Left renal cortex interstitium (tissue), 4 donors: ENCODE measurements at places on chromosomes 13 and 19. TPM values are rescaled to one million over a fixed set of nuclear protein-coding genes. Genes with fewer than 3 reads are reported as not detected.

DNA sequence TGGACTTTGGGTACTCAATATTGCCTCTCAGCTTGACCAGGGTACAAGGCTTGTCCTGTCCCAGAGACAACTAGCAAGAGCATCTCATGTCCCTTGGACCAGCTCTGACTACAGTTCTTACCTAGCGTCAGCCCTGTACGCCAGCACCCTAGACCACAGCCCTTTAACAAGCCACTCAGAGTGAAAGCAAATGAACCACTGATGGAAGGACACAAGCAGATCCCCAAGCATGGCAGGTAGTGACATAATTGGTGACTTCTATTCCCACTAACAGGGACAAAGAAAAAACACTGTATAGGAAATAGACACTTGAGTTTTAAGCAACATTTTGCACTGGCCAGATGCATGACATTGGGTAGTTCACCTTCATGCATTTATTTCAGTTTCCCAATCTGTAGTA, 8.8 kb upstream of the LRCH1 start:
- no peak for DNase-seq

- no peak for DNase-seq
Measured at GRCh38 chr13:36414461-36414860, 17.8 kb upstream of the CCNA1 start.

- DNase-seq: no peak
Measured at GRCh38 chr13:48748681-48749080, 95.0 kb downstream of the CYSLTR2 start.

The SGCG gene
- 3.6 TPM for polyA plus RNA-seq

GRCh38 chr19:49808711-49809159, 4.4 kb downstream of the FUZ start:
- no peak for DNase-seq

GRCh38 chr13:92656103-92656502, 570.5 kb upstream of the GPC6 start:
- DNase-seq: no peak

DNA sequence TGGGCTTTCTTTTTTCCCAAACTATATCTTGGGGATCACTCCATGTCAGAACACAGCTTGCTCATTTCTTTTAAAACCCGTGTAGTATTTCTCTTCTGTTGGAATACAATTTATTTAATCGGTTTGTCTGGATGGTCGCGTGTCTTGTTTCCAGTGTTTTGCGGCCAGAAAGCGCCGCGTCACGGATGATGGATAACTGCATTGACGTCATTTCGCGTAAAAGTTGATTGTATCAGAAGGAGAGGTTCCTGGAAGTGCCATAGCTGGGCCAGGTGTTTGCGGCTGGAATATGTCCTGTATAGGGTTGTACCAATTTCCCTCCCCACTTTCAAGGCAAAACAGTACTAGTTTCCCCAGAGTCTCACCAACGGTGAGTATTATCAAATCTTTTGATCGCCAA, 9.7 kb downstream of the ACTL9 start:
- DNase-seq: no peak

The FGF22 gene
- polyA plus RNA-seq: 0.88 TPM

DNA sequence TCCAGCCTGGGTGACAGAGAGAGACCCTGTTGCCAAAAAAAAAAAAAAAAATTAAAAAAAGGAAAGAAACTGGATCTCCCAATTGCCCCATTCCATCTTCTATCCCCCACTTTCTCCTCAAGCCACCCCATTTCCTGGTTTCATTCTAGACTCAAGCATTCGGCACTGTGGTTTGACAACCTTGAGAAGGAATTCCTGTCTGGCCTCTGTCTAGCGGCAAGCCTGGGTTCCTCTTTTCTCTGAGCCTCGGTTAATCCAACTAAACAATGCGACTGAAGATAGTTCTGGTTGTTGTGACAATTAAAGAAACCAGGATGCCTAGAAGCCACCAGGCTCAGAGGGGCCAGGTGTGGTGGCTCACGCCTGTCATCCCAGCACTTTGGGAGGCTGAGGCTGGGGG, 3.3 kb upstream of the C3 start:
- DNase-seq: no peak

The CAPN12 gene
- polyA plus RNA-seq: 10.0 TPM

- DNase-seq: no peak
Measured at GRCh38 chr13:23674795-23675640, 104.8 kb downstream of the TNFRSF19 start.

The IQCN gene
- 13.6 TPM for polyA plus RNA-seq

DNA sequence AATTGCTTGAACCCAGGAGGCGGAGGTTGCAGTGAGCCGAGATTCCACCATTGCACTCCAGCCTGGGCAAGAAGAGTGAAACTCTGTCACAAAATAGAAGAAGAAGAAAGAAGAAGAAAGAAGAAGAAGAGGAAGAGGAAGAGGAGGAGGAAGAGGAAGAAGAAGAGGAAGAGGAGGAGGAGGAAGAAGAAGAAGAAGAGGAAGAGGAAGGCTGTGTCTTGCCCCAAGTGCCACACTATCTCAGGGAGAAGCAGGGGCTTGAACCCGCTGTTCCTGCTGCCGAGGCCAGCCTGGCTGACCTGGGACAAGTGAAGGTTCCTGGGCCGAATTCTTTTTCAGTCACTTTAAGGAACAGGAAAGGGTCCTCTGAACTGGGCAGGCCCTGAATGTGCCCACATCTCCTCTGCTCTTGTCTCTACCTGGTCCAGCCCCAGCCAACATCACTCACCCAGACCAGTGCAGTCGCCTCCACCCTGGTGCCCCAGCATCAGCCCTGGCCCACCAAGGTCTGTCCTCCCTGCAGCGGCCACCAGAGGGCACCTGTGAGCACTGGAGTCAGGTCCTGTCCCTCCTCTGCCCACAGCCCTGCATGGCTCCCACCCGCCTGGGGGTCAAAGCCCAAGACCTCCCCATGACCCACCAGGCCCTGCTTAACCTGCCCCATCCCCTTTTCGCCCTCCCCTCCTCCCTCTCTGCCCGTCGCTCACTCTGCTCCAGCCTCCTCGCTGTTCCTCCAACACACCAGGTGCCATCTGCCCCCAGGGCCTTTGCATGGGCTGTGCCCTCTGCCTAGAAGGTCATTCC, 20.0 kb downstream of the TICAM1 start:
- no peak for DNase-seq

DNA sequence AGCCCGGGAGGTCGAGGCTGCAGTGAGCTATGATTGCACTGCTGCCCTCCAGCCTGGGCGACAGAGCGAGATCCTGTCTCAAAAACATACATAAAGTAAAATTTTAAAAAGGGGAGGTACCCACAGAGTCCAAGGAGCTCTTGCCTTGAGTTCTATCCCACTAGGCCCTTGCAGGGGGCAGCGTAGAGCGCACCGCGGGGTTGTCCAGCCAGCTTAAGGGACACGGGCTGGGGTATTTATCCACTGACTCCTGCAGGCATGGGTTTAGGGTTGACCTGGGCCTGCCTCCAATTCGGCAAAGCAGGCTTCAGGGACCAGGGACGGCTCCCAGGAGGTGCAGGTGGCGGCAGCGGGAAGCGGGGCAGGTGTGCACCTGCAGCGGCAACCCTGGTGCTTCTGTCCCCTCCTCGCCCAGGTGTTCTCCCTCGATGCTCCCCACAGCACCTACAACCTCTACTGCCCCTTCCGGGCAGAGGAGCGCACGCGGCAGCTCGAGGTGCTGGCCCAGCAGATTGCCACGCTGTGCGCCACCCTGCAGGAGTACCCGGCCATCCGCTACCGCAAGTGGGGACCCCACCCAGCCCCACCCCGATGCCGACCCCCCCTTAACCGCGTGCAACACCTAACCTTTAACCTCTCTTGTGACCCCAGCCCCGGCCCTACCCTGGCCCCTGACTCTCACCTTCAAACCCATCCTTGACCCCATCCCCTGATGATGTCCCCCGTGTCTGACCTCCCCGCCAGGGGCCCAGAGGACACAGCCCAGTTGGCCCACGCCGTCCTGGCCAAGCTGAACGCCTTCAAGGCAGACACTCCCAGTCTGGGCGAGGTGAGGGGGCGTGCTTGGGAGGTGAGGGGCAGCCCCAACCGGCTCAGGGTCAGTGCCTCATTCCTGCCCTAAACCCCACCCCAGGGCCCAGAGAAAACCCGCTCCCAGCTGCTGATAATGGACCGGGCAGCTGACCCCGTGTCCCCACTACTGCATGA, 4.7 kb downstream of the STXBP2 start:
- no peak for DNase-seq

The ZNF541 gene
- 0.25 TPM for polyA plus RNA-seq

DNA sequence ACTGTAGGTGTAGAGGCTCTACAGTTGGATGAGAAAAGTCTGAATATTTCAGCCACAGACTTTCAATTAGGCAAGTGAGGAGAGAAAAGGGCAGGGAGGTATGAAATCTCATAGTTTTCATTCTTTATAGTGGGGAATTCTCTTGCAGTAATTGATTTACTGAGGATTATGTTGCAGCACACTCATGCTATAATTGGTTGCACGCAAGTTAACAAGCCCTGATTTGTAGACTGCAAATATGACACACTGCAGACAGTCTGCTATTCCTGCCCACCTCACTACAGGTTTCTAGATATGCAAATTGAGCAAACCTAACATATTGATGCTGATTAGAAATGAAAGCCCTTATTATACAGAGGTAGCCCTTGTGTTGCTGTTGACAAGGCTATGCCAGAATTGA, 139.4 kb downstream of the LHFPL6 start:
- DNase-seq: no peak

GRCh38 chr19:28292822-28293500, 920.0 kb downstream of the UQCRFS1 start:
- DNase-seq: no peak

DNA sequence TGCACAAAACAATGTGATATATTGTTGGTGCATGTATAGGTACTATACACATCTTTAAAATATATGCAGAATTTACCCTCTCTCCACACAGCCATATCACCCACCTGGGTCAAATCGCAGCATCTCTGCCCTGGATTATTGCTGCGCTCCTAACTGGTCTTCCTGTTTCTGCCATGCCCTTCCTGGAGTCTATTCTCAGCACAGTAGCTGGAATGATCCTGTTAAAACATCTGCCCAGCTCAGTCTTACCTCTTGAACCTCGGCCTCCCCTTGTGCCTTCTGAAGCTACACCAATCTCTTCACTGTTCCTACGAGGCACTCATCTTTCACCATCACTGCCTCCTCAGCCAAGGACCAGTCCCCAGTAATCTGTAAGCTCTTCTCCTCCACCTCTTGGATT, 25.5 kb upstream of the TNFRSF19 start:
- DNase-seq: no peak

GRCh38 chr19:39865953-39866352, 19.8 kb upstream of the FBL start:
- no peak for DNase-seq

- DNase-seq: no peak
Measured at GRCh38 chr13:108193806-108194205, 21.5 kb downstream of the LIG4 start.

- DNase-seq: no peak
Measured at GRCh38 chr19:2168619-2169424, 5.1 kb downstream of the DOT1L start.

The PLPPR3 gene
- 12.7 TPM for polyA plus RNA-seq

- no peak for DNase-seq
Measured at GRCh38 chr13:71625694-71626093, 241.3 kb downstream of the DACH1 start.

- no peak for DNase-seq
Measured at GRCh38 chr13:97322740-97323342, 100.7 kb downstream of the MBNL2 start.

GRCh38 chr19:9140159-9140874, at the start of gene ZNF317:
Gene ZNF317, plus strand, starts transcription at chr19:9140397. Its CDS starts 15,620 bp downstream, at chr19:9156017.
- peak; percentile 89 for DNase-seq

The KCNJ14 gene
- 1.2 TPM for polyA plus RNA-seq

DNA sequence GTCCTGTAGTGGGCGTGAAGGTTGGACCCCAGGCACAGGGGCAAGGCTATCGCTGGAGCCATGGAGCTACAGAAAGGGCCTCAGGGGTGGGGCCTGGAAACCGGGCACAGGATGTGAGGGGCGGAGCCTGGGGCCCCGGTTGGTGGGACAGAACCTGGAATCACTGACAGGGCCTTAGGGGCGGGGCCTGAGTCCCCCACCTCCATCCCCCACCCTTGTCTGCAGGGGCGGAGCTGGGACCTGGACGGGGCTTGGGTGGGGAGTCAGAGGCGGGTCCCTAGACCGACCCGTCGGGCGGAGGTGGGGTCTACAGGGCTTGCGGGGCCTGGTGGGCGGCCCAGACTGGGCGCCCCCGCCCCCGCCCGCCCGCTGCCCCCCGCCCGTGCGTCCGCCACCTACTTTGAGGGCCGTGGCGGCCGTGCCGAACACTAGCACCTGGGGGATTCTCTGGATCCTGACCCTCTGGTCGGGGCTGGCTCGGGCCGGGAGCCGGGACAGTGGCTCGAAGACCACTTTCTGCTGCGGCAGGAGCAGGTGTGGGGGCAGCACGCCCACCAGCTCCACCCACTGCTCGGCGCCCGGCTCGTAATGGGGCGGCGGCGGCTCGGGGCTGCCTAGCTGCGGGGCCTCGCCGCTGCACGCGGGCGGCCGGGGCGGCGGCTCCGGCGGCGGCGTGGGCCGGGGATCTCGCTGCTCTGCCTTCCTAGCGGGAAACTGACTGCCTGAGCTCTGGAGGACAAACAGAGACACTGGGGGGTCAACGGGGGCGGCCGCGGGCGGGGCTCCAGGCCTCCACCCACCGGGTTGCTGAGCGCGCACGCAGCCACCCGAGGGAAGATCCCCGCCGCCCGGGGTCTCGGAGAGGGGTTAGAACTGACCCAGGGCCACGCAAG, 26.3 kb downstream of the DCAF15 start:
- no peak for DNase-seq

GRCh38 chr19:10260141-10260584, 8.1 kb downstream of the MRPL4 start:
- no peak for DNase-seq
